ENCODE measurements at places on chromosomes 1 and 21. TPM values are rescaled to one million over a fixed set of nuclear protein-coding genes. Genes with fewer than 3 reads are reported as not detected.

EDN2 gene
- total RNA-seq, result not detected

SEMA4A gene
- total RNA-seq, result 23.8 TPM

CYB5RL gene
- total RNA-seq, result 12.6 TPM

FBXO2 gene
- 1.7 TPM for total RNA-seq

AIRE gene
- not detected for total RNA-seq

PTGS2 gene
- not detected for total RNA-seq

VANGL2 gene
- total RNA-seq, result 0.16 TPM

BRINP3 gene
- total RNA-seq, result not detected

SELENBP1 gene
- not detected for total RNA-seq

SEMA6C gene
- 3.4 TPM for total RNA-seq

LRRN2 gene
- total RNA-seq, result not detected

VWA5B1 gene
- not detected for total RNA-seq

LRRC3 gene
- total RNA-seq, result 1.9 TPM

FLVCR1 gene
- 11.9 TPM for total RNA-seq

CLSTN1 gene
- 29.9 TPM for total RNA-seq

IGSF21 gene
- total RNA-seq, result not detected

F5 gene
- 20.7 TPM for total RNA-seq

SYT2 gene
- total RNA-seq, result not detected

CDA gene
- not detected for total RNA-seq

FCGR1A gene
- not detected for total RNA-seq

TENT5C gene
- total RNA-seq, result 13.6 TPM

PPM1J gene
- 1.7 TPM for total RNA-seq

PDZK1IP1 gene
- not detected for total RNA-seq

LEFTY1 gene
- total RNA-seq, result 0.16 TPM

GABPB2 gene
- 19.3 TPM for total RNA-seq

ELF3 gene
- total RNA-seq, result 0.27 TPM

PYCR2 gene
- 132 TPM for total RNA-seq

HIVEP3 gene
- total RNA-seq, result 20.4 TPM

GCSAML gene
- total RNA-seq, result 0.16 TPM

SLX9 gene
- 76.0 TPM for total RNA-seq

All from activated CD8-positive, alpha-beta T cell treated with anti-CD3 and anti-CD28 coated beads for 36 hours (primary cell).